ENCODE measurements at places on chromosomes 2 and 18.

GRCh38 chr18:43534511-43534910 lies 257.2 kb upstream of the SYT4 start:
- DNase-seq, result peak; percentile 1

GRCh38 chr2:99545604-99546003 lies 55.8 kb upstream of the REV1 start:
- no peak for DNase-seq

DNA sequence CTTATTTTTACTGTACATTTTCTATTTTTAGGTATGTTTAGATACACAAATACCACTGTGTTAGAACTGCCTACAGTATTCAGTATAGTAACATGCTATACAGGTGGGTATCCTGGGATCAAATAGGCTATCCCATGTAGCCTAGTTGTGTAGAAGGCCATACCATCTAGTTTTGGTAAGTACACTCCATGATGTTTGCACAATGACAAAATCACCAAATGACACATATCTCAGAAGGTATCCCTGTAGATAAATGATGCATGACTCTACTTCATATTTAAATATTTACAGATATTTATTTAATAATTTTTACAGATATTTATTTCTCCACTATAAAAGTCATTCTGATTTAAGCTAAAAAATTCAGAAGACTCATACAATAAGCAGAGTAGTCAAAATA lies 233.8 kb upstream of the OSR1 start:
- no peak for DNase-seq

GRCh38 chr18:23438608-23439366 lies 14.3 kb upstream of the RIOK3 start:
- no peak for DNase-seq

- DNase-seq, result no peak
These were observed 84.6 kb upstream of the MAP3K20 start for GRCh38 chr2:172991031-172991430.
